AG09309 (cell line): ENCODE measurements at places on chromosomes 4 and X.

DNA sequence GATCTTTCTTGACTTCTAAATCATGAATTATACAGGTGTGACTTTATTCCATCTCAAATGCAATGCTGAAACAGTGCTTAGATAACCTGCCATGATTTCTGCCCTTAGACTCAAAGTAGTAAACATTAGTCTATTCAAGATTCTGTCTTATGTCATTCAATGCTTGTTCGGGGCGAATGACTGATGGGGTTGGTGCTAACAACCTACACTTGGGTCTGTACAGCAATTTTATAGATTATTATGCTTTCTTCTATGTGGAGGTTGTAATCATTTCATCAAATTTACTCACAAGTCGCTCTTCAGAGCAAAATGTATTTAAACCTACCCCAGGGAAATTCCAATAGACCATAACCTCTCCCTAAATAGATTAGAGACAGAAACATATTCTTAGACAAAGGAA, 1021.5 kb upstream of the GRID2 start:
- no peak for DNase-seq

DNA sequence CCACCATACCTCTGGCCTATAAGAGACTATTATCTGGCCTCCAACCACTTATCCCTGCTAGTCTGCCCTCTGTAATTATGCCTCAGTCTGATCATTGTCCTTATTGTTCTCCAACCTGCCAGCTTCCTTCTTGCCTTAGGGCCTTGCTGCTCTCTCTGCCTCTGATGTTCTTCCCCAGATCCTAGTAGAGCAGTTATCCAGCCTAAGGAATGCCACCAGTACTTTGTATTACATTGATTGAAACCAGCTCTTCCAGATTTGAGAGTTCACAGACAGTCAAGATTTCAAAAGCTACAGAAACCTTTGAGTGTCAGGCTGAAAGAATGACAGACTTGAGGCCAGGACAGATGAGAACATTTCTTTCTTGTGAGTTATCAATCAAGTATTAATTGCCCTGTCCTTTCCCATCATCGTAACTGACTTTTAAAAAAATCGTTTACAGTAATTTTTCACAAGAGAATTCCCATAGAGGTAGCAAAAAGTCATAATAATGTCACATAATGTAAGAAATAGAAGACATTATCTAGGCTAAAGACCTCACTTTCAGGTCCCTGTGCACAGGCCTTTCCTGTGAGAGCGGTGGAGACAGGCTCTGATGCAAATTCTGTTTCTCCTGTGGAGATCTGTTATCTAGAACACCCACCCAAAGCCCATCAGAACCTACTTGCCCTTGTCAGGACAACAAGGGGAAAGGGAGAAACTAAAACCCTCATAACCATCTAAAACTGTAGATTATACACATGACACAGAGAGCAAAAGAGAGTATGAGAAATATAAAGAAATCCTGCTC, 64.1 kb upstream of the GUCY1A1 start:
- no peak for DNase-seq

- DNase-seq = no peak
These were observed 24.9 kb upstream of the HUWE1 start for GRCh38 chrX:53711436-53711835.

DNA sequence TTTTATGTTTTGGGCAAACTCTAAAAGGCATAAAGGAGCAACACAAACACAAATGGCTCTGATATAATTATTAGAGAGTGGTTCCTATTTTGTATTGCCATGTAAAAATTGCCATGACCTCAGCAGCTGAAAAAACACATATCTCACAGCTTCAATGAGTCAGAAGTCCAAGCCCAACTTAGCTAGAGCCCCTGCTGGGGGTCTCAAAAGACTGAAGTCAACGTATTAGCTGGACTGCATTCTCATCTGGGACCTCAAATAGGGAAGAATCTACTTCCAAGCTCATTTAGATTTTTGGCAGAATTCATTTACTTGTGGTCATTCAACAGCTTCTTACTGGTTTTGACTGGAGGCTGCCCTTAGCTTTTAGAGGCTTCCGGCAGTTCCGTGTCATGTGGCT, 47.4 kb downstream of the FREM3 start:
- no peak for DNase-seq

- no peak for DNase-seq
These were observed 5.1 kb downstream of the BGN start for GRCh38 chrX:153499876-153500275.

DNA sequence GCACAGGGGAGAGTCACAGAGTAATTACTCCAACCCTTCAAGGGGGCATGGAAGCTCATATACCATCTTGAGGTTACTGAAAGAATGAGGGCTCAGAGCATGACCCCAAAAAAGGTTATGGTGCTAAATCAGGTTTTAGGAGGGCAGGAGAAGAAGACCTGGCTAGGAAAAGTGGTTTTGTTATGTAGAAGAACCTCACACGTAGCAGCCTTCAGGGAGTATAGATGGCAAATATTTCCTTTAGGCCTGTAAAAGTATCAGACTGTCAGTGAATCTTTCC, 102.0 kb upstream of the PDE5A start:
- DNase-seq = no peak

DNA sequence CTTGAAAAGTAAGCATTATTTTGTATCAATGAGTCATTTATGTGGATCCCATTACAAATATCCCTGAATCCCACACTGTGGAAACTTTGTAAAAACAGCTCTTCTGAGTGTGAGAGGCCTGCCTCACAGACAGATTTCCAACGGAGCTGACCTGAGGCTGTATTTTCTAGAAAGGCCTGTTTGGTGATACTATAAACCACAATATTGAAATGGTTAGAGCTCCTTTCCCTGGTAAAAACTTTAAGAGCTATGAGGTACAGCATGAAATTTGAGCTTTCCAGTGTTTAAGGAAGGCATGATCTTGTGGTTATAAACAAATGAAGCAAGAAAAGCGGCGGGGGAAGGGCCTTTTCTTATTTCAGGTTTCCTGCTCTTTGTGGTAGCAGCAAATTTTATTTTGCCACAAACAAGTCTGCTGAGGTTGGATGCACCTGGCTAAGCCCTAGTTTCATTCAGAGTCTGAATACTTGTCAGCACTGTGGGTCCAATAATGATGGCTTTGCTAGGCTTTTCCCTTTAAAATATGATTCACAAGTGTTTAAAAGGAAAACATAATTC, 86.8 kb upstream of the ETNPPL start:
- DNase-seq = peak; percentile 57

DNA sequence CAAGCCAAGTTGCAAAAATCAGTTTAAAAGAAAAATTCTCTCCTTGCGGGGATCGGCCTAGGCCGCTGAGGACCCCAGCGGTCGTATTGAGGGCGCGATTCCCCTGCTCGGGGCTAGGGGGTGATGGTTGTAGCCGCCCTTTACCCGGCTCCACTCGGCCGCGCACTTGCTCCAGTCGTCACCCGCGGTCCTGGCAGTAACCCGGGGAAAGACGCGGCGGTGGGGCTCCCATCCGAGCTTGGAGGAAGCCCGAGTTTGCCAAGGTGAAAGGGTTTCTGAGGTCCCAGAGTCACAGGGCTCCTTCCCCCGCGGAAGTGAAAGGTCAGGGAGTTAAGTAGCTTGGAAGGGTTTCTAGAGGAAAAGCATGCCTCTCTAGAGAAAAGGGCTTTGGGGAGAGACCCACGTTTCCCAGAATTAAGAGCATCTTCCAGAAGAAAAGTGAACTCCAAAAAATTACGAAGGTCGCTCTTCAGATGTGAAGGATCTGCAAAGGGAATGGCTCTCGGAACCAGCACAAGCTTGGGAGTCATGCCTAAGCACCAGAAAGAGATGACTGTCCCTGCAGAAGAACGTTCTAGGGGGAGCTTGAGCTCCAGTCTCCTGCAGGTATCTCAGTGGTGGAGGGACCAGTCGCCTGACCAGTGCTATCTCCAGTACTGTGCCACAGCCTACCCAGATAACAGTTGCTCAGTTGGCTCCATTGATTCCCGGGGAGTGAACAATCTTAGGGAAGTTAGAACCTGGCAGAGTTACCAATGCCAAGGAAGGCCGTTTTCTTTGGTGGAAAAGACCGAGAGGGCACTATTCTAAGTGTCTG, 875 bp downstream of the LAP3 start:
- no peak for DNase-seq

DNA sequence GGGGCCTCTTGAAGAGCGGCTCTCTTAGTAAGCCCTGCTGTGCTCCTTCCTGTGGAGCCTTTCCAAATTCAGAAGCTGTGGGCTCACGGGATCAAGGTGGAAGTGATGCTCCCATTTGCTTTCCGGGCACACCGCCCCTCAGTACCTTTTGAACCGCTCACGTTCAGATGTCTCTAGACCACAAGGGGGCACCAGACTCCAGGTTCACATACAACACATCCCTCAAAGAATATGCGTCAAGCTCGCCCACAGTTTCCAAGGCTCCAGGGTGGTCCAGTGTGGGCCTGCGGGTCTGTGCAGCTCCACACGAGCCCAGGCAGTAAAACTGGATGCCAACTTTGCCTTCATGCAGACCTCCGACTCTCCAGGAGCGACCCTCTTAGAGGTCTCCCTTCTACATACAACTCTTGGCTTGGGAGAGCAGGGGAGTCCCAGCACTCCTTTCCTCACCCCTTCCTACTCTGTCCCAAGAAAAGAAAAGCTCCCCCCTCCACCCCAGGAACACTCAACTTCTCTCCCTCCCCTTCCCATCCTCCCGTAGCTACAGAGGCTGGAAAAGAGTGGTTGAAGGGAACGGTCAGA, 11.0 kb downstream of the SUPT20HL1 start:
- no peak for DNase-seq
